Naive B cell (primary cell): ENCODE measurements at places on chromosomes 6 and 20.
A peak's percentile ranks its signal among the peaks of the same experiment; 100 is the strongest.

DNA sequence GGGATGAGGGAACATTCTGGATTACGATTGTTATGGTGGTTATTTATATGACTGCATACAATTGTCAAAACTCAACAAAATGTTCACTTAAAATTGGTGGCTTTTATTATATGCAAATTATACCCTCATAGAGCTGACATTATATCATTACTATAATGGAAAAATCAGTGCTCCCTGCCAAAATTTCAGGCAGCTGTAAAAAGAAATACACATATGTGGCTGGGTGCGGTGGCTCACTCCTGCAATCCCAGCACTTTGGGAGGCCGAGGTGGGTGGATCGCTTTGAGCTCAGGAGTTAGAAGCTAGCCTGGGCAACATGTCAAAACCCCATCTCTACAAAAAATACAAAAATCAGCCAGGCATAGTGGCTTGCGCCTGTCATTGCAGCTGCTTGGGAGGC, 75.8 kb upstream of the SULF2 start:
- no peak for DNase-seq

DNA sequence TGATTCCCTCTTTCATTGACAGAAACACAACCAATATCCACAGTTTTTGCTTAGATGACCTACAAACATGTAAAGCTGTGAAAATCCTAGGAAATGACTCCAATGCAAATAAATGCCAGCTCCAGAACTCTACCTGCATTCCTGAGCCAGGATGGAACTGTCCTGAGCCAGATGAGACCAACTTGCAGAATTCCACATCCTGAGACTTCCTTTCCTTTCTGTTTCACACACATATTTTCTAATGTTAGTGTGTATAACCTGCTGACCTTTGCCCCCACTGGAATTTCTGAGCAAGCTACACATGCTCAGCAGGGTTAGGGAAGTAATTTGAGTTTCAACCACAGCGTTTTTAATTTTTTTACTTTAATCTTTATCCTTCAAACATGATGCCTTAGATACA, 69.6 kb upstream of the ADGRF1 start:
- no peak for DNase-seq

GRCh38 chr20:57476641-57477461, 48.1 kb downstream of the CTCFL start:
- no peak for DNase-seq

- no peak for DNase-seq
Measured at GRCh38 chr6:101779051-101779844, 385.7 kb downstream of the GRIK2 start.

DNA sequence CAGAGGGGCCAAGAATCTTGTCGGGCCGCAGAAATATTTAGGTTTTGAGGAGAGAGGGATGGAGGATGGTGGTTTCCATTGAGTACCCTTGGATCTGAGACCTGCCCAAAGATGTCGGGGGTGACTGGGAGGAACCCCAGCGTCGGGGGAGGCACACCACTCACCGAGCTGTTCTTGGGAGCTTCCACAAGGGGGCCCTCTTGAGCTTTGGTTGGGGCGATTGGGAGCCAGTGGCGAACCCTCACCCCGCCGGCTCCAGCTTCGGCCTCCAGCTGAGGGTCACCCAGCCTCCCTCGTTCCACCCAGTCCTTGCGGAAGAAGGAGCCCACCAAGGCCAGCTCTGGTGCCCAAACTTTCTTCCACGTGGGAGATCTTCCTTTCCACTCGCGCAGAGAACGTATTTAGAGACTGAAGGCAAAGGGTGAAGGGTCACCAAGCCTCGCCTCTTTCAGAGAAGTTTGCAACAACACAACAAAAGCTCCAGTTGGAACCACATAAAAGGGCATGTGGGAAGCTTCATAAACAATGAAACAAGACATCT, 33.6 kb downstream of the APCDD1L start:
- DNase-seq = no peak

GRCh38 chr20:58538752-58539151, 23.6 kb upstream of the APCDD1L start:
- DNase-seq = no peak

DNA sequence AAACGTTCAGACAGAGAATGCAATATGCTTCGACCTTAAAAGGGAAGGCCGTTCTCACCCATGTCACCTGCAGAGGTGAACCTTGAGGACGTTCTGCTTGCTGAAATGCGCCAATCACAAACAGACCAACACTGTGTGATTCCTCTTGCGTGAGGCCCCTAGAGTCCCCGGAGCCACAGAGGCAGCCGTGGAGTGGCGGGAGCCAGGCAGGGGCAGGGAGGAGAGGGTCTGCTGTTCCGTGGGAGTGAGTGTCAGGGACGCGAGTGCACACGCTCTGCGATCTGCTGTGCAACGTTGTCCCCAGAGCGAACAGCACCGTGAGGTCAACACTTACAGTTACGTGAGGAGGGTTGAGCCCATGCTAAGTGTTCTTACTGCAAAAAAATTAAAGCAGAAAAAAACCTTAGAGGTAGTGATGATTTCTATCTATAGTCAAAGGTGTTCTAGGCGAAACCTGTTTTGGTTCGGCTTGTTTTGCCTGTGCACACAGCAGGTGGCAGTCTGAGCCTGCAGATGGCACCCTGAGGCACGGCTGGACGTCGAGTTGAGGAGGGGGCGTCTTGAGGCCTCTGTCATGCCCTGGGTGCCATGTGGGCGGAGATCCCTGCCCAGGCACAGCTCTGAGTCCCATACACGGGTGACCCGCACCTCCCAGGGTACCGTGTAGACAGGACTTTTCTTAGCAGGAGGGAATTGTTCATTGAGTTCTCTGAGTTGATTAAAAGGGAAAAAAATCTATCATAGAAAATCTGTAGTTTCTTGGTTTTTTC, 71.7 kb upstream of the FRMD1 start:
- DNase-seq = no peak

DNA sequence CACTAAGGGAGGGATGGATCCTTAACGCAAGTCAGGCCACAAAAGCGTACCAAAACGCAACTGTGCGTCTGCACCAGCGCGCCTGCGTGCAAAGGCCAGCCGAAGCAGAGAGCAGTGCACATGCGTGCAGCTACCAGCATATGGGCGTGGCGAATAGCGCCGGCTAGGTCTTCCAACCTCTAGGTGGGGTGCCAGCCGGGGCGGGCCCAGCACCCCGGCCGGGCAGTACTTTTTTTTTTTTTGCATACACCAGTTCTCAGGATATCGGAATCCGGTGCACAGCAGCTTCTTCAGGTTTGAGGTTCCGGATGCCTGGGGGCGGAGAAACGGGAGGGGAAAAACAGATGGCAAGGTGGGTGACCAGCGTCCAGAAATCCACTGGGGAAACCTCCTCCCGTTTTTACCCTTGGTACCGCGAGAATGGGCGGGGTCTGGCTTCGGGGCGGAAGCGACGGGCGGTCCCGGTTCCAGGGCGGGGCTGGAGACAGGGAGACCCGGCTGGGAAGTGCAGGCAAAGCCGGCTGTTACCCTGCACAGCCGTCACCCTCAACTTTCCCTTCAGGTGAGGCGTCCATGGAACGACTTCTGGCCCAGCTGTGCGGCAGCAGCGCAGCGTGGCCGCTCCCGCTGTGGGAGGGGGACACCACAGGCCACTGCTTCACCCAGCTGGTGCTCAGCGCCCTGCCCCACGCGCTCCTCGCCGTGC, at the start of gene ABCC10:
TSS of gene ABCC10 (plus strand) at position 136 of the 706 bp plus-strand sequence. CDS start at position 574, 438 bp downstream.
- DNase-seq = peak; percentile 92

DNA sequence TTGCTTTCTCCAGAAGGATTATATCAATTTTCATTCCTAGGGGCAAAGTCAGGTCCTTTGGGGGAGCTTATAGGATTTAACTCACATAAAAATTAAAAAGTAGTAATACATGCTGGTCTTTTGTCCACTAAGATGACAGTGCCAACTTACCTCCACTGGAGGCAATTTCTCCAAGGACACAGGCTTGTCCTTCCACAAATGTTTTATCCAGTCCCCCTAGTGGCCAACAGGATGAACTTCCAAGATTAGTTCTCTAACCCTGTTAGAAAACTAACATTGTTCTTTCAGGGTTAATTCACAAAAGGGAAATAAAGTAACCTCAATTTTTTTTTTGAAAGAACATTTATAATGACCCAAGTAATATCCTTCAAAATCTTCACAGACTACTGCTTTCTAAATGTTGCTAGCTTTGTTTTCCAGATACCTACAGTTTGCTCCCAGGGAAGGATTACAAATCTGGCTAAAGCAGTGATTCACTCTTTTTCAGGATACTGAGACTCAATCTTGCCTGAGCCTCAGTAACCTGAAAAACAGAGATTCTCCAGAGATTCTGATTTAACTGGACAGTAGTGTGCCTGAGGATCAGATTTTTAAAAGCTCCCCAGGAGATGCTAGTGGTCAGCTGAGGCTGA, 31.7 kb upstream of the UBR2 start:
- DNase-seq = peak; percentile 13

DNA sequence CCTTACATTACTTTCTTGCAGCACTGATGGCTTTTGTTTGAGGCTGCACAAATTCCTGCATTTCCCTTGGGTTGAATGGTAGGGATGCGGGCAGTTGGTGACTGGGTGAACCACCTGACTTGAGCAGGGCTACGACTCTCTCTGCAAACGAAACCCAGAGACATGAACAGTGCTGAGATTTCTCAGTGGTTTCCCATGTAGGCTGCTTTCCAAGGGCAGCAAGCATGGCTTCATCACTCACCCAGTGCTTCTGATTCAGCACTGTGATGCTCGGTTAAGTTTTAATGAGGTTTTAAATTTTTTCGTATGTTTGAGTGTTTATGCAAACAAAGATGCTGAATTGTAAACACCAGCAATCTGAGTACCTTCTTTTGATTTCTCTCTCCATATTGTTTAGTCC, 127.2 kb downstream of the MTHFD1L start:
- no peak for DNase-seq

DNA sequence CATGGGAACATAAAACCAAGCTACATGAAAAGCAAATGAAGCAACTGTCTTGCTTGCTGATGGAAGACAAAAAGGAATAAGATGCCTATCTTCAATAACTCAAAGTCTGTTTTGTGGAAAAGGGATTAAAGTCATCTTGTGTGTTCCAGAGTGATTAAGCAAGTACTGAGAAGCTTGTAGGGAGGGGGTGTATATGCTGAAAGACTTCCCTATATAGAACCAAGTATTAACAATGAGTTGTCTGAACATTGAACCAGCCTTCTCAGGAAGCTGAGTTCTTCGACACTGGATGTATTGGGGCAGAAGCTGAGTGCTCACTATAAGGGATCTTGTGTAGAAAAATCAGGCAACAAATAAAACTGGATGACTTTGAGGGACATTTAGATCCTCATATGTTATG, 451.8 kb downstream of the CD83 start:
- no peak for DNase-seq

DNA sequence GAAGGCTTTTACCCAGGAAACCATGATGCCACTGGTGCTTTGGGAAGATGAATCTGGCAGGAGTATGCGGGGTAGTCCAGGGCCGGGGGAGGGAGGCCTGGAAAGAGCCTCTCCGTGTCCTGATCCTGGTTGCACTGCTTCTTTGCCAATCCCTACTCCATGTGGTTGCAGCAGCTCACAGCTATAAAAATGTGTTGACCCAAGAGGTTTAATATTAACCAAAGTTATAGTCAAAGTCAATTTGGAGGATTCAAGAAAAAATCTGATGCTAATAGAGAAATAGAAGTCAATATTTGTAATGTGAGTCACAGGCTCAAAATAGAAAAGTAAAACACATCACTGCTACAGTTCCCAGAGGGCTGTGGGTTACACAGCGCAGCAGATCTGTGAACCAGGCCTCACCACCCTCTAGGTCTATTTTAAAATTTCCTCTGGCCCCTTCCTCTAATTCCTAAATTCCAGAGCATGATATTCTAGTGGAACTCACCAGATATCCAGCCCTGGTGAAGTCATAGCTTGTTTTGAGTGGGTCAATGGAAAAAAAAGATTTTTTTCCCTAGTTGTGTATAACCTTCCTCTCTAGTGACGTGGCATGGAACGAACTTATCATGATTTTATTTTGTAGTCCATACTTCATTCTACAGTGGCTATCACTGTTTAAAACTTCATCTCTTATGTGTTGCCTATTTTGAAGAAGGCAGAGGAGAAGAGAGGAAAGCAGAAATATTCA, 63.2 kb upstream of the BMP2 start:
- no peak for DNase-seq

DNA sequence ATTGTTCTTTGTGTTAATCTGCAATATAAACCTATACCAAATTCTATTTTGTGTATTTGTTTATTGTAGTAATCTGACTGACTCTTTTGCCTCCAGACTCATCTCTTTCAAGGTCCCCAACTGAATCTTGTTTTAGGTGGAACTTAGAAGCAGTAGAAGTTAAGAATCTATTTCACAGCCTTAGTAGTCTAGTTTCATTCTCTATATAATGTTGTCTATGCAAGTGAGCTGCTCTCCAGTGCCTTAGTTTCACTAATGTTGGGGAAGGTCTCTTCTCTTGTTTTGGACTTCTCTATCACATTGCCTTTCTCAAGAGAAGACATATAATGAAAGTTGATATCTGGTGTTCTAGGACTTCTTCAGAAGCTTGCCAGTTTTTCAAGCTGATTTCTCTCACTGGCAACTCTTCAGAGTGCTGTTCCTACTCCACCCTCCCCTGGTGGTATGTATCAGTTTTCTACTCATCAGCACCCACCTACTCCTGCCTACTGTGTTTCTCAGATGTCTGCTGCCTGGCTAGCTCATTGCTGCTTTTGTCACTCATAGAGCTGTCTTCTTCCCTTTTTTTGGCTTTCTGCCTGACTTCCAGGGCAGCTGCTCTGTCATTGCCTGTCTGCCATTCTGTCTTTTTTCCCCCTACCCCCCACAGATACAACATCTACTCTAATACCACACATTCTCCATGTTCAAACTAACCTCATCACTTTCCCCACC, 82.1 kb downstream of the PTPRA start:
- no peak for DNase-seq

DNA sequence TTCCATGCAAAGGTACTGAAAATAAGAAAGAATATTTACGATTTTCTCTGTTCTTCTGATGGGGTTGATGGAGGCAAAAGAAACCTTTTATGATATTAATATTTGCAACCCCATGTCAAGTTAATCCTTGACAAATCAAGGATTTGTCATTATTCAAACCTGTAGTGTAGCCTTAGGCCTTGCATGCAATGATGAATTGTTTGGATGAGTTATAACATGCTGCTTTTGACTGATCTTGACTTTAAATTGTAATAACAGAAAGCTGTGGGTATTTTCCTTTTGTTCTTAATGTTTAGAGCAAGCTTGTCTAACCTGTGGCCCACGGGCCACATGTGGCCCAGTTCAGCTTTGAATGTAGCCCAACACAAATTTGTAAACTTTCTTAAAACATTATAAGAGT, 13.0 kb upstream of the BAG2 start:
- no peak for DNase-seq

- DNase-seq = no peak
Measured at GRCh38 chr20:15658295-15658694, 915.0 kb downstream of the KIF16B start.
